ENCODE measurements at places on chromosomes 2 and 18. TPM values are rescaled to one million over a fixed set of nuclear protein-coding genes. Genes with fewer than 3 reads are reported as not detected.

Gene LONRF2
- 20.6 TPM for total RNA-seq

Gene BBS5
- 33.8 TPM for total RNA-seq

Gene STK39
- 56.3 TPM for total RNA-seq

Gene SCN7A
- total RNA-seq = 19.0 TPM

Gene SF3B6
- total RNA-seq = 90.4 TPM

Gene AKAIN1
- total RNA-seq = 1.3 TPM

Gene SERPINB13
- 0.33 TPM for total RNA-seq

Gene GNLY
- 0.27 TPM for total RNA-seq

Gene MAL
- total RNA-seq = 4.9 TPM

Gene FAM110C
- total RNA-seq = 3.9 TPM

Gene XRCC5
- total RNA-seq = 313 TPM

Gene DSG4
- total RNA-seq = not detected

Gene TFCP2L1
- 1.1 TPM for total RNA-seq

Gene FZD7
- 31.8 TPM for total RNA-seq

Gene IL36B
- not detected for total RNA-seq

Gene FSHR
- total RNA-seq = not detected

Gene MARCHF4
- total RNA-seq = 2.9 TPM

Gene SCYGR4
- not detected for total RNA-seq

Gene NCL
- total RNA-seq = 289 TPM

Measured in camera-type eye (tissue), 1 donor.